ENCODE measurements at places on chromosomes 5 and 9.
A peak's percentile ranks its signal among the peaks of the same experiment; 100 is the strongest.

- no peak for DNase-seq
Measured at GRCh38 chr9:89340332-89340731, 22.0 kb downstream of the SECISBP2 start.

DNA sequence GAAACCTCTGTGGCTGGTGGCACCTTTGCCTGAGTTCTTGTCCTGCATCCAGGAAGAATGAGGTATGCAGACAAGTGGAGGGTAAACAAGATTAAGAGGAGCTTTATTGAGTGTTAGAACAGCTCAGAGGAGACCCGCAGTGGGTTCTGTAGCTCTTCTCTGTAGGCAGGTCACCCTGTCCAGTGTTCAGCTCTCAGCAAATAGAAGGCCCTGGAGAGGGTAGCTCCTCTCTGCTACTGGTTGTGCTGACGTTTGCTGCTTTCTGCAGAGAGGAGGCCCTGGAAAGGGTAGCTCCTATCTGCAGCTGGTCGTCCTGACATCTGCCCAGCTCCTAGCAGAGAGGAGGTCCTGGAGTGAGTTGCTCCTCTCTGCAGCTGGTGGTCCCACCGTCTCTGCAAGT lies 96.8 kb upstream of the CCDC112 start:
- no peak for DNase-seq

- no peak for DNase-seq
Measured at GRCh38 chr5:91257301-91257700, 125.8 kb downstream of the ARRDC3 start.

DNA sequence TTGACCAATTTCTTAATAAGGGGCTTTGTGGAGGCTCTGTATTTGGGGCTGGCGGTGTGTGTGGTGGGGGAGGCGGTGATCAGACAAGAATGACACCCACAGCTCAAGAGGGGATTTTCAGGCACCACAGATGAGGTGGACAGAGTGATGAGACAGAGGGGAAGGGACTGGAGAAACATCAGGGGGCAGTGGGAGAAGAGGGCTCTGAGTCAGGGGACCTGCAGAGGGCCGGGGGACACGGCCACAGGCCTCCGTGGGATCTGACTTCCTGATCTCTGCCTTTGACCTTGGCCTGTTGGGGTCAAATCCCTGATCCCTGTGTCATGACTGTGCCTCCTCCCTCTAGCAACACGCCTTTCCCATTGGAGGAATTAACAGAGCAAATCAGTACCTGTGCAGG lies 197.7 kb downstream of the C9orf50 start:
- no peak for DNase-seq

DNA sequence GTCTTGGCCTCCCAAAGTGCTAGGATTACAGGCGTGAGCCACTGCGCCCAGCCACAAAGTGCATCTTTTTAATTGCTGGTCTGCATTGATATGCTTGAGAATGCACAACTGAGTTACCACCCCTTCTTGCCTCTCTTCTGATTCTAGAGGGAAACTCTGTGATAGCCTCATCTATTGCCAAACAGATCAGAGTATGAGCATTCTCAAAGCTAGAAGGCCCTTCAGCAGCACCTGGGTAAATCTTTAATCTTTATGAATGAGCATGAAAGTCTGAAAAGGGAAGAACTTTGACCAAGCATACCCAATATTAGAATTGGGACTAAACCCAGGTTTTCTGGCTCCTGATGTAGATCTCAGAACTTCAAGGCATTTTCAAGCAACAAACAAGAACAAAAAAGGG lies 298.3 kb upstream of the TNC start:
- DNase-seq = no peak

- DNase-seq = peak; percentile 13
Measured at GRCh38 chr5:1564182-1564748, 40.5 kb upstream of the LPCAT1 start.

GRCh38 chr9:88092797-88093331 lies 45.4 kb downstream of the SPATA31C2 start:
- peak; percentile 13 for DNase-seq

- DNase-seq = no peak
Measured at GRCh38 chr5:155091768-155092717, 78.5 kb downstream of the KIF4B start.

GRCh38 chr9:38332625-38333024 lies 59.9 kb upstream of the ALDH1B1 start:
- DNase-seq = no peak

- no peak for DNase-seq
Measured at GRCh38 chr9:80811656-80812055, 877.7 kb downstream of the TLE1 start.

GRCh38 chr9:114666401-114666800 lies 8.8 kb upstream of the TEX53 start:
- no peak for DNase-seq

- DNase-seq = no peak
Measured at GRCh38 chr9:87889882-87890252, 7.2 kb downstream of the SPATA31E1 start.

GRCh38 chr9:107755246-107755645 lies 265.7 kb upstream of the KLF4 start:
- no peak for DNase-seq

GRCh38 chr9:99885747-99886146 lies 20.7 kb upstream of the STX17 start:
- DNase-seq = no peak

GRCh38 chr9:107624234-107624948 lies 134.8 kb upstream of the KLF4 start:
- DNase-seq = no peak

DNA sequence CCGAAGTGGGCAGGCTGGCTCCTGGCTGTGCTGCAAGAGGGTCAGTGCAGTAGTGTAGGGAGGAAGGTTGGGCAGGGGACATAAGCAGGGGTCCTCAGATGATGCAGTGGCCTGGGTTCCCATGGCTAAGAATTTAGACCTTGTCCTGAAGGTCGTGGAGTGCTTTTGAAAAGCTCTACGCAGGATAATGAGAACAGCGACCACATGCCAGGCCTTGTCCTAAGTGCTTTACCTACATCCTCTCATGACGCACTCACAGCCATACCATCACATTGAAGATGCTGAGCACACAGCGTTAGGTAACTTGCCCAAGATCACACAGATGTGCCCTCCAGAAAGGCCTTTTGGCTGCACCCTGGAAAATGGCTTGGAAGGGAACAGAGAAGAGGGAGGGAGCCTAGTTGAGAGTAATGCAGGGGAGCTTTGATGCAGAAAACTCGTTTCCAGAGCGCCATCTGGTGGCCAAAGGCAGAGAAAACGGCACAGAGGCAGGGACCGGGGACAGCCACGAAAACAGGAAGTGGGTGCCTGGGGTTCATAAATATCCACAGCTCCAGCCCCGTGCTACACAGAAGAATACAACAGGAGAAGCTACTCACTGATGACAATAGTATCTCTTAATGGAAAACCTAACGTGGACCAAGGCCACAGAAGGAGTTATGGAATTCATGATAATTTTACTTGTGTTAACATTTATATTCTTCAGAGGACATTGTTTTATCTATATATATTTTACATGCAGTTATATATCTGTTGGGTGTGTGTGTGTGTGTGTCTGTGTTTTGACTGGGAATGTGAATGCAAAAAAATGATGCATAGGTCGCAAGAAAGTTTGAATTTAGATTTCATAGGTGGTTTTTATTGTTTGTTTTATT lies 2.7 kb upstream of the PCDH12 start:
- DNase-seq = peak; percentile 84

DNA sequence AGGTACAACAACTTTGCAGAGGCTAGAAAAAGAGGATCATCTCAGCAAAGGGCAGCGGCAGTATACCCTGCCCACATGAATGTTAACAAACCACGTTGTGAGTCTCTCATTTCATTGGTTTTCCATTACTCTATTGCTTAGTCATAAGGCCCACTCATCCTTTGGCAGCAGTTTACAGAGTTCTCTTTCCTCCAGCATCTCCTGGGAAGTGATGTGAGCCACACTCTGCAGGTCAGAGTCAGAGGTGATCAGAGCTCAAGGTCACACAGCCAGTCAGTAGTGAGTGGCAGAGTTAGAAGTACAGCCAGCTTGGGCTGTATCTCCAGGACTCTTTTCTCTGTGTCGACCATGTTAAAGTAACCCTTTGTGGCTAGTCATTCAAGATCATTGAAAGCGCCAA lies 599.6 kb upstream of the GRAMD2B start:
- no peak for DNase-seq

DNA sequence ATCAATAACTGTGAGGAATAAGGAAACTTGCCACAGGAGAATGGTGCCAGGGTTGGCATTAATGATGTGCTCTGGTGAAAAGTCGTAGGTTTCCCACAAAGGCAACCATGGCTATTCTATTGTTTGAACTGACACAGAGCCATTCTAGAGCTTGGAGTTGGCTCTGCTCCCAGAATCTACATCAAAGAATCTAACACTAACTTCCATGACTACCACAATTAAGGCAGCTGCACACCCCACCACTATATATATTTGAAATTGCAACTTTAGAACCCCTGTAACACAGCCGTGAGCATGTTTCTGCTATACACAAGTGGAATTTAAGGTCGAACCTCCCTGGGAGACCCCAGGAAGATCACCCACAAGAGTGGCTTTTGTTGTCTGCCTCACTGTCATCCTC lies 89.7 kb upstream of the CCDC152 start:
- DNase-seq = no peak

DNA sequence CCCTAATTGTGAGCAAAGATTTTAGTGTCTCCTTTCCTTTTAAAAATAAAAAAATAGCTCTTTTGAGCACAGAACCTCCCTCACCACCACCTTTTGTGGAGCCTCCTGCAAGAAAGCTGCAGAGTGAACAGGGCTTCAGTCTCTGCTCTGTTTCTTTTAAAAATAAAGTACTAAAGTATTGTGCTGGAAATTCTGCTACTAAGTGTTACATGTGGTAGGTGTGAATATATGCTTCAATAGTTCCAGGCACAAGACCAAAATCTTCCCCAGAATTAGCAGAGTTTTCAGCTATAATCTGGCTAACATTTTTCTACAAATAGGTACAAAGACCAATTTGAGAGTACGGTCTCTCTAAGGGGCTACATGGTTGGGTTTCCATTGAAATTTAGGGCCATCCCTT lies 40.3 kb upstream of the NFIB start:
- no peak for DNase-seq

GRCh38 chr9:127393645-127394044 lies 3.3 kb upstream of the SLC2A8 start:
- DNase-seq = no peak

DNA sequence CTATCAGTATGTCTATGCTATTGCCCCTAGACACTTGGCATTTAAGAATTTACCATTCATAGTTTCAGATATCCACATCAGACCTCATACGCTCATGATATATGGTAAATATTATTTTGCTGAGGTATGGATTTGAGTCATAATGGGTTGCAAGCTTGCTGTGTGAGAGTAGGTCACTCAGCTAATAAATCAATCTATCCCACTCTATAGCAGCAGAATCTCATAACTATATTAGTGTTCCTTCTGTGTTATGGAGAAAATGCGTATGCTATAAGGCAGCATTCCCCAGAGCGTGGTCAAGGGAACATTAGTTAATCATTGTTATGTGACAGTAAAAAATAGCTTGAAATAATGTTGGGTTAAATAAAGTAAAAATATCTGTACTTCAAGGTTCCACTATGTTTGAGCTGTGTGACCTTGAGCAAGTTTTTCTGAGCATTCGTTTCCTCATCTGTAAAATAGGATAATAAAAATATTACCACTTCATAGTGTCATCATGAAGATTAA lies 7.7 kb downstream of the TRIM32 start:
- DNase-seq = no peak

DNA sequence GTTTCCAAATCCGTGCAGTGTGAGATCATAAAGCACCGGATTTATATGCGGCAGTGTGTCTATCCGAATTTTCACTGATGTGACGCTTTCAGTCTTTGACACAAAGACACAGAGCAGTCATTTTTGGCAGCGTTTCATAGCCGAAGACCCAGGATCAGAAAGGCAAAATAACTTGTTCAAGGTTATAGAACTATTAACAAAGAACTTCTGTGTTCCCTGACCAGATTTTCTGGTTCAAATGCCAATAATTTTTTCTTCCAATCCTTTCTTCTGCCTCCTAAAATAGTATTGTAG lies 1.1 kb upstream of the MARCHF11 start:
- no peak for DNase-seq

DNA sequence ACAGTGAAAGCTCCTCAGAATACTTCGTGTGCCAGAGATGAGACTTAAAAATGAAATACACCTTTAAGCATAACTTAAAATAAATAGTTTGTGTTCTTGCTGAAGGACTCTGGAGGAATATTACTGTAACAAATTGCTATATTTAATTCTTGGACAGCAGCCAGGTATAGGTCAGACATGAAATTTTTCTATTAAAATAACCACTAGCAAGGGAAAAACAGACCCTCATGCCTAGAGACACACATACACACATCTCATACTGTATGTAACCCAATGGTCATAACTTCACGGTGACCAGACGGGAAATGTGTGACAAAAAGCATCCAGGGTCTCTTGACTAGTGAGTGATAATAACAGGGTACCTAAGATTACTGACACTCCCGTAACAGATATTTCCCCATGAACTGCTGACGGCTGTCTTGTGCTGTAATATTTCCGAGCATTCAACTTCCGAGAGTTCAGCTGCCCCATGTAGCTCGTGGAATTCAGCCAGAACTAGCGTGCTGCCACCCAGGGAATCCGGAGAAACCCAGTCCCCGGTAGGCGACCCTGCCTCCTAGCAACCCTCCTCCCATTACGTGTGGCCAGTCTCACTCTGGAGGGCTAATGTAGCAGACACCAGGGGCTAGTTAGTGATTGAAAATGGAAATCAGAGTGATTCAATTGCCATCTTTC lies 2295.1 kb upstream of the WWC1 start:
- DNase-seq = no peak

DNA sequence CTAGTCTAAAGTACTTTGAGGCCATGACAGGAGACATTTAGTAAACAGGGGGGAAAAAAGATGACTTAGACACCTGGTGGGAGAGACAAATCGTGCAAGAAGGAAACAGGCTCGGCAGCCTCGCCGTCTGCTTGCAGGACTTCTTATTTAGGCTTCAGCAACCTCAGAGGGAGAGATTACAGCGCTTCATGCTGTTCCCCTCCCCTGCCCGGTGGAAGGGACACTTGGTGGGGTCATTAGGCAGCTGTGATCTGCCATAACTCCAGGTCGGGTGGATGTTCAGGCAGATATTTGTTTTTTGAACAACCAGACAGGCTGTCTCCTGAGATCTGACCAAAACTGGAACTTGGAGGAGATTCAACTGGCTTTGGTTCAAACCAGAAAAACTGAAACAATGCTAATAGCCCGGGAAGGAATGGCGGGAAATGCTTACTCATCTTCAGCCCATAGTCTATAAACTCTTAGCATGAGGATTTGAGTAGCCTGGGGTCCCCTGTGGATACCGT lies 38.1 kb upstream of the CD180 start:
- no peak for DNase-seq

- DNase-seq = no peak
Measured at GRCh38 chr5:160835818-160836528, 16.0 kb downstream of the ATP10B start.

DNA sequence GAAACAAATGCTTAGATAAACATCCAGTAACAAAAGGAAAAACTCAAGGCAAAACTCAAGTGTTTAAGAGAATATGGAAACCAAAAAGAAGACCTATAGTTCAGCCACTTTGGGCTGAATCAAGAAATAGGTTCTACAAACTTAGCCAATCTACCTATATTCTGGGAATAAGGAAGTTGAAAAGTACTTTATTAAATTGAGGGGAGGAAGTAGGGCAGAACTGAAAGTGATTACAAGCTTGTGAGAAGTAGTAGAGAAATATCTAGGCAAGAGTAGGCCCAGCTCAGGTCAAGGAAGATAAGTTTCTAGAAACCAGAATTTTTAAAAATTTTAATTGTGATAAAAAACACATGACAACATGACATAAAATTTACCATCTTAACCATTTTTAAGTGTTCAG lies 384.8 kb upstream of the PCSK5 start:
- no peak for DNase-seq

- no peak for DNase-seq
Measured at GRCh38 chr5:3656803-3657202, 61.2 kb downstream of the IRX1 start.
